ENCODE measurements at places on chromosomes 1 and 21.

- DNase-seq, result no peak
Observed at GRCh38 chr1:201251411-201251810, 31.9 kb upstream of the PKP1 start.

DNA sequence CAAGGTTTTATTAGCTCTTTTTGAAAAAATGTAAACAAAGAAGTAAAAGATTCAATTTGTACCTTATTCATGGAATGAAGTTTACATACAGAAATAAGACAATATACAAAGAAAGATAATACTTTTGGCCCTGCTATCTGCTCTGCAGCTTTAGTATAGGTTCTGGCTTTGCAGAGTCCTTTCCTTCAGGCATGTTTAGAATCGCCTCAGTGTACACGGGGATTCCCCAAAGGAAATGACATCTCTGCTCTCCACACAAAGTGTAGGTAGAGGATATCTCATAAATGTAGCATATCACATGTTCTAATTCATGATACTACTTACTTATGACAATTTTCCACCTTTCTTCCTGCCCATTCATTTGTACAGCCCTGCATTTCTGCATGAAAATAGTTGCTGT, 222.6 kb upstream of the DPYD start:
- DNase-seq, result no peak

DNA sequence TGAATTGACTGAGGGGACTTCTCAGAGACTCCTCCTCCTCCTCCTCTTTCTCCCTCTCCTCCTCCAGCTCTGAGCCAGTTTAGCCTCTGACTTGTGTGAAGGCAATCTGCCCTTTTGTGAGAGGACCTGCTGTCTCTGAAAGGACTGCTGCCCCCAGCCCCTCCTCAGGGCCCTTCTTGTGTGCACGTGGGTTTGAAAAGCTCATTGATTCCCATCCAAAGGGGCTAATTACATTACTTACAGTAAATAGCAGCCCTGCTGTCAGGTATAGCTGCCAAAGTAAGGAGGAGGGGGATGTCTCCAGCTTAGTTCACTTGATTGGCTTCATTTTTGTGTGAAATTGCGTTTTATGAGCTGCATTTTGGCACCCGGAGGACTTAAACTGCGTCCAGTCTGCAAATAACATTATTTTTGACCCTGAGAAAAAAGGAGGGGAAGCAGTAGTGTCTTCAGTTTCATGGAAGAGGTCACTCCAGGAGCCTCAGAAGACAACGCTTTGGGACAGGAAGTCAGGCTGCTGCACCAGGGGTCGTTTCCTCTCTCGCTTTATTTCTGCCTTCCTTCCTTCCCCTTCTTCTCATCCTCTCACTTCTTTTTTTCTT, 1.8 kb upstream of the LHX9 start:
- DNase-seq, result no peak

- DNase-seq, result no peak
Observed at GRCh38 chr1:225724251-225724650, 53.4 kb upstream of the SRP9 start.

DNA sequence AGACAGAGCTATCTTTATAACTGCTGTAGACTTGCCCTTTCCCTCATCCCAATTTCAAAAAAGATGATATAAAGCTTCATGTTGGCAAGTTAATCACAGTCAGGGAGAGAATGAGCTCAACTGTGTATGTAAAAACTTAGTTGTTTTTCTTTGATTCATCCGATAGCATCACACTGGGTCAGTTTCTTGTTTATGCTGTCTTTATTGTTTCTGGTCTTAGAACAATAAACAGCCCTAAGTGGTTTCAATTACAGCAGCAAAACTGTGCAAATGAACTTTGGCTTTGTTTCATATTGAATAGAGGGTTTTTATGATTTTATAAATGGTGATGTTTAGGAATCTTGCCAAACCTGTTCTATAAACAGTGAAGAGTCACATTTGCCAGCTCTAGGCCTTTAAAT, 423.8 kb upstream of the CXADR start:
- no peak for DNase-seq

DNA sequence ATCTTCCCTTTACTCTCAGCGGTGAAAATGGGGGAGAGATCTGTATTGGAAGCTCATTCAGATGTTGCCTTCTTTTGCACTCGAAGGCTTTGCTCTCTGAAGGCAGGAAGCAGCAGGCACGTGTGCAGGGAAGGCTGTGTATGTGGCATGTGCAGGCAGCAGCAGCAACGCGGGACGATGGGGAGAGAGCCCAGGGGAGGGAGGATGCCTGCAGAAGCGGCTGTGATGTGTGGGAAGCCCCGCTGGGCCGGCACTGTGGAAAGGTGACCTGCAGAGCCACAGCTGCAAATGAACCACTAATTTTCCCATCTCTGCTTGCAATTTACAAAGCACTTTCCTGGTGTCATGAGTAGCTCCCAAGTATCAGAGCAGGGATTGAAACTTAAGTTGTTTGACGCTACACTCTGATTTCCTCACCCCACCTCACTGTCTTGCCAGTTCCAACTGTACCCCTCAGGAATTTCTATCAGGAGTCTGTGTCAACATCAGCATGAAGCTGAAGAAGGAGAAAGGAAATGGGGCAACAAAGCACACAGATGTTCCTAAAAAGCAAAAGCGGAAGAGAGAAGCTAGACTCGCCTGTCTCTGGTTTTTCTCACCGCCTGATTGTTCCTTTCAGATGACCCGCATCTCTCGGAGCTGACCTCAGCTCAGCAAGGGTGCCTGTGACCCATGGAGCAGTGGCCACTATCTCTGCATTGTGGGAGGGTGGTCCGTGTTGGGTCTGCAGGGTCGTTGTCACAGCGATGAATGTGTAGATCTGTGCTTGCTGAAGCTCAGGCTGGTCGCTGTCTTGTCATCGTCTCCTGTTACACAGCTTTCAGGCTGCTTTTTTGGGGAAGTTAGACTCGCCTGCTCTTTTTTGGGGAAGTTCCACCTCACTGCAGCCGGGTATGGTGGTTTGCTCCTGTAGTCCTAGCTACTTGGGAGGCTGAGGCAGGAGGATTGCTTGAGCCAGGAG, 156.1 kb downstream of the KIF26B start:
- DNase-seq, result no peak

GRCh38 chr1:209883341-209883971, 54.6 kb upstream of the SYT14 start:
- DNase-seq, result no peak

DNA sequence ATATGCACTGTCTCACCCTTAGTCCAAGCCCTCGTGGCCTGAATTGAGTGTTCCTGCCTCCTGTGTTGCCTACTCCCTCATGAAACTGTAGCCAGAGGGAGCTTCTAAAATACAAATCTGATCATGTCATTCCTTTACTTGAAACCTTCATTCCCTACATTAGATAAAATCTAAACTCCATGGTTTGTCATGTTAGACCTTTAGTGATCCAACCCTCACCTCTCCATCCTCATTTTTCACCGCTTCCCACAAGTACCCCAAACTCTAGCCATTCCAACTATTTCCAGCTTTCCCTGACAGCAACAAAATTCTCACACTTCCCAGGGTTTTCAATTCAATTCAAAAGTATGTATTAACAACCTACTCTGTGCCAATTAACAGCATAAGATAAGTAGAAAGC, 18.3 kb upstream of the CNTN2 start:
- DNase-seq, result no peak

DNA sequence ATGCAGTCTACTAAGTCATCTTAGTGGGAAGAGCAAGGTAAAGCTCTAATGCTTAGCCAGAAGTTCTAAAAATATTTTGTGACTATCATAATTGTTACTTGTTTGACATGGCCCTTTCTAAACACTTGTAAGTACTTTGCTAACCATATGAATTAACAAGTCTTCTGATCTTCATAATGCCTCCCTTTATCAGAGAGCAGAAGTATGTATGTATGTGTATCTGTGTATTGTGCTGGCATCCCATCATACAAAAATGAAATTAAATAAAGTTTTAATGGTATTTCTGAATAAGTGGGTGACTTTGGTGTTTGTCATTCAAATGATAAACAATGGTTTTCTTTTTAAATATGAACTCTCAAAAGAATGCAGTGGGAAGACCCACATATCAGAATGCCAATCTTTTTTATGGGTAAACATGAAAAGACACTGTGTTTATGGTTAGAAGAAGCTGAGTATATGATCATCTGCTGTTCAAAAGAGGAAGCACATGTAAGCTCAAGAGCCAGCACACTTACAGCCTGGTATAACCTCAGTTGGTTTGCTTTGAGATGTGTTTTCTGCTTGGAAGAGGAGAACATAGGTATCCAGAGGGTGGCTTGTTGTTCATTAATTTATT, 159.6 kb downstream of the CLEC20A start:
- no peak for DNase-seq

GRCh38 chr1:6688757-6689156, 12.9 kb downstream of the DNAJC11 start:
- DNase-seq, result no peak

DNA sequence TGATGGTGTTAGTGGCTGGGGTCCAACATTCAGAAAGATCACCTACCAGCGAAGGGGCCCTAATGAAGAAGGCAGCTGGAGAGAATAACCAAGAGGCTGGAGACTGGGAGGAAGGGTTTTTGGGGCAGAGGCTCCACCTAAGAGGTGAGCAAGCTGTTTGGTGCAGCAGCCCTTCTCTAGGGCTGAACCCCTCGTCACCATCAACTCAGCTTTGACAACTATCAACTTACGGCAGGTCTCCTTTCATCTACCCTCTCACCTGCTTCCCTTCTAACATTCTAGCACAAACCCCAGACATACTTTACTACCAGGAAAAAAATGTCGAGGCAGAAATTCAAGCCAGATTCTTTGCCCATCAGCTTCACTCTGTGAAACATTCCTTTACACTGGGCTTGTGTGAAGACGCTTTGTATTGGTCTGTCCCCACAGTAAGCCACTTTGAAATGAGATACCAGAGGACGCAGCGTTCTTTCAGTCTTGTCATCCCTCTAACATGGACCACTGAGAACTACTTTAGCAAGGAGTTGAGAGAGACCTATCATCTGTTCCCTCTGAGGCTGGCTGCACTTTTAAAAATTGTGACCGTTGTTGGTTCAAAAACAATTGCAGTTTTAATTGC, 84.6 kb downstream of the RAVER2 start:
- no peak for DNase-seq

GRCh38 chr1:37480125-37480466, 5.7 kb downstream of the ZC3H12A start:
- no peak for DNase-seq

DNA sequence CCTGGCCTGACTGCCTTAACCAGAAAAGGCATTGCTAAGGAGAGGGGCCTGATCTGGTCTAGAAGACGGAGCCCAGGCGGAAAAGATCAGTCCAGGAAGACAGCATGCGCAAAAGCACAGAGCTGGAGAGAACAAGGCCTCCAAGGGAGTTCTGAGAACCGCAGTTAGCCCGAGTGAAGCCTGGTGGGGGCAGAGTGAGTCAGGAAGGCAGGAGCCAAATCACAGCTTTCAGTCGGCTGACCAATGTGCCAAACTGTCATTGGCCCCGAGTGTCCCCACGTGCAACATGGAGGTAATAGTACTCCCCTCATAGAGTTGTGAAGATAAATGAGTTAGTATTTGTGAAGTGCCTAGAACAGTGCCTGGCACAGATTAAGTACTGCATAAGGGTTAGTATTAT, 1.2 kb upstream of the TSPAN2 start:
- DNase-seq, result no peak

DNA sequence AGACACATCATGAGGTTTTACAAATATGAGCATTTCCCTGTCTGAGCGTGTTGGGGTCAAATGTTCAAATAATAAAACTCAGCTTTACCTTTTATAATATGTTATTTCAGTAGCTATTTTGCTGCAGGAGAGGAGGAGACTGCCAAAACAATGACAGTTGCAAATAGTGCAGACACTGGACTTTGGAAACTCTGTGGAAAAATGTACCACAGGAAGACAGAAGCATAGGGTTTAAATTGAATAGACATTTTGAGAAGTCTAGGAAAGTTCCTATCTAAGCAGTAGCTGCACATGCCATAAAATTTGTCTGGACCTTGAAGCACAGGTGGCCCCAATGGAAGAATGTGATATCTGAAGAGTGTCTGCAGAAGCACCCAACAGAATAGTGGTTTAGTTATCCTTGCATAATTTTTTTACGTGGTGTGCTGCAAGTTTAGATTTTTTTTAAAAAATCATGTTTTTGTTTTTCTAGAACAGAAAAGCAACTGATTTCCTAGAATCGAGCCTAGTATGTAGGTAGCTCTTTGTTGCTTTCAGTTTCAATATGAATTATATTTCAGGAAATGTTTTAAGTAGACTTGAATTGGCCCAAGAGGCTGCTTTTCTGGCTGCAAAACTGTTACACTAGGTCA, 14.0 kb upstream of the GBP5 start:
- no peak for DNase-seq

DNA sequence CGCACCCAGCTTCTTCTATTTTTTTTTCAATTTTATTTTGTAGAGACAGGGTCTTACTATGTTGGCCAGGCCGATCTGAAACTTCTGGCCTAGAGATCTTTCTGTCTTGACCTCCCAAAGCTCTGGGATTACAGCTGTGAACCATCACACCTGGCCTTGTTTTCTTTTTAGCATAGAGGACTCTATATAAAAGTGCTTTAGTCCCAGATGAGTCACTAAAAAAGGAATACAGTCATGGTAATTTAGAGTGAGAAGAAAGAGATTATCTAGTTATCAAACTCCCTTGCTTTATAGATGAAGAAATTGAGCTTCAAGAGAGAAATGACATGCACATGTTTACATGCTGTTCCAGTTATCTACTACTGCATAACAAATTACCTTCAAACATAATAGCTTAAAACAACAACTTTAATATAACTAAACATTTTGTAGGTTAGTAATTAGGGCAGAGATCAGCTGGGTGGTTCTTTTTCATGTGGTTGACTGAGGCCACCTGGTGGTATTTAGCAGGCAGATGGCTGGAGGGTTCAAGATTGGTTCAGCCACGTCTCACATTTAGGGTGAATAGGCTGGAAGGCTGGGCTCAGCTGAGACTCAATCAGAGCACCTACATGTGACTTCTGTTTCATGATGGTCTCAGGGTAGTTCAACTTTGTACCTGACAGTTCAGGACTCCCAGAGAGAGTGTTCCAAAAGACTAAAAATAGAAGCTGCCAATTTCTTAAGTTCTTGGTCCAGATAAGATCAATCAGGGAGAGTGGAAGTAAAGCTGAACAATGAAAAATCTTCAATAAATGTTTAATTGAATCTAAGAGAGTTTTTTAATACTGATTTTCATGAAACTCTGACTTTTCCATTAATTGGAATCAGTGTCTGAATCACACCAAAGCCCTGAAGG, 16.9 kb upstream of the MTF2 start:
- no peak for DNase-seq

DNA sequence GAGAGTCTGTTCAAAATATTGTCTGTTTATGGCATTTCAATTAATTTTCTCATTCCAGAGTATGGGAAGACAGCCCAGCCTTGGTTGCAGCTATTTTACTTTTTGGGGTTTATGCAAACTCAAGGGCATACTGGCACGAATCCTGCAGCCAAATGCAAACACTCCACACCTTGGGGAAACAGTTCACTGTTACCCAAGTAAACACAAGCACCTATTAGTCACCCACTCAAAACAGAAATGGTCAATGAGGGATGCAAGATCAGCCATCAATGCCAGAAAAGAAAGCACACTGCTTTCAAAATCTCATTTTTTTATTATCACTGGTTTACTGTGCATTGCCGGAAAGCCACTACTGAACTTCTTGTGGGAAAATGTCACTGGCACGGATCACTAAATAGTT, 170.6 kb downstream of the RUNX1 start:
- DNase-seq, result no peak

GRCh38 chr1:64891448-64891825, 74.9 kb downstream of the JAK1 start:
- no peak for DNase-seq

- DNase-seq, result no peak
Observed at GRCh38 chr21:43585924-43586413, 73.3 kb downstream of the HSF2BP start.
